ENCODE measurements at places on chromosomes 6 and 20. TPM values are rescaled to one million over a fixed set of nuclear protein-coding genes. Genes with fewer than 3 reads are reported as not detected.

Gene PTK6
- under 0.01 TPM for total RNA-seq

Gene POFUT1
- total RNA-seq: 50.1 TPM

Gene LRRC73
- under 0.01 TPM for total RNA-seq

Gene IL17F
- total RNA-seq: under 0.01 TPM

Gene ENPP3
- under 0.01 TPM for total RNA-seq

Gene SLC24A3
- 4.2 TPM for total RNA-seq

Data from fibroblast of villous mesenchyme (primary cell).